ENCODE measurements at places on chromosomes 12 and 14.

- no peak for DNase-seq
These were observed 361.1 kb upstream of the CLEC14A start for GRCh38 chr14:38616959-38617358.

GRCh38 chr14:89060191-89060590 lies 235.7 kb downstream of the TTC8 start:
- no peak for DNase-seq

DNA sequence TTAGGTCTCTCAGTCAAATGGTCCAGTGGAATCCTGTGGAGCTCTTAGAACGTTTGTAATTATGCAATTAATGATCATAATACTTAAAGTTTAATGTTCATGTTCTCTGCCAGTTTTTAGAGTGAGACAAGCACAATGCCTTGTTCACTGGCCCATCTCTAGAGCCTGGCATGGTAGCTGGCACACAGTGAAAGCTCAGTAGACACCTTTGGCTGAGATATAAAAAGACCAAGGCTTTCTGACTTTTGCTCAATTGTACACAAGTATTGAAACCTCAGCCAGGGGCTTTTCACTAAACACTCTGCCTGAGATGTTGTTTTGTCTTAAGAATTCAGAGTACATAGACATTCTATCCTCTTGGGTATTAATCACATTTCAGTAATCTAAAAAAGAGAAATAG lies 241.8 kb upstream of the ATP2B1 start:
- peak; percentile 28 for DNase-seq

- DNase-seq, result no peak
These were observed 241.7 kb downstream of the DPF3 start for GRCh38 chr14:72652179-72652578.

DNA sequence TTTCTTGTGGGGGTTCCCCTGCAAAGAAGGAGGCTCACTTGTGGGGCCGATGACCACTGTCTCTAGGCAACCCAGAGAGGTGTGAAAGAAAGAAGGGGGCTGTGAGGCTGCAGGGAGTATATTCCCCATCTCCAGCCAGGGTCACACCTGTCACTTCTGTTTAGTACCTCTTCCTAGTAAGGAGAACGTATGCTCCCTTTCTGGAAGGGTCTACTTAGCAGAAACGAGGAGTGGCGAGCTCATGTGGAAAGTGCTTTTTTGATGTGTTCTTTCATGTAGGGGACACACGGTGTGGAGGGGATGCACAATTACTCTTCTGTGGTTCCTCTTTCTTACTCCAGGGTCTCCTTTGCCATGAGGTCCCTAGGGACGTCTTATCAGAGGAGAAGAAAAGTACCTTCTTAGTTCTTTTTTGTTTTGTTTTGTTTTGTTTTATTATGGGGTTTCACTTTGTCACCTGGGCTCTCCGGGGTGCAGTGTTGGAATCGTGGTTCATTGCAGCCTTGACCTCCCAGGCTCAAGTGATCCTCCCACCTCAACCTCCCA lies 58.3 kb downstream of the PRKCH start:
- no peak for DNase-seq

DNA sequence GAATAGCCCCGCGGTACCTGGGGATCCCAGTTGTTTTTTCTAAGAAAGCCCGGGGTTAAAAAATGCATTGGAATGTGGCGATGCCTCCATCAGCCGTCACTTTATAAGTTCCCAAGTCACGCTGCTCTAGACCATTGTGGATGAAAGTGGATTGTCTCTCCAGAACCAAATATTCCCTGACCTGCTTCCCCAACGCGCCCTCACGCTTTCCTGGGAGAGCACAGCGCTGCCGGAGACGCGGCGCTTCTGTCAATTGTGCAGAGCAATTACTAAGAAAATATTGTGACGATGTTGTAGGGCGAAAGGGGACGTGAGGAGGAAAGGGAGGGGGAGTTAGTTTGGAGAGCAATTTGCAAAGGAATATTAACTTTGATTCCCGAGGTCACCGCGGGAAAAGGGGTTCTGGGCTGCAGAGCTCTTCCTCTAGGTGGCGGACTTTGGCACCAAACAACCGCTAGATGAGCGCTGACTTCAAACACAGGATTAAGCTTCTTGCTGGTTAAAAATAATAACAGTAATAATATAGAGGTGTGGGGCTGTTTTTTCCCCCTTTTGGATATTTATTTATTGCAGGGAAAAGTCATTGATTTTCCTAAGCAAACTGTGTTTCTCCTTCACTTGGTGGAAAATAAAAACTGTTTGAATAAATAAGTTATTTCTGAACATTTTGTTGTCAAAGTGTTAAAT lies 9.6 kb upstream of the FOXG1 start:
- DNase-seq, result peak; percentile 22

GRCh38 chr14:21084998-21085853 lies 13.2 kb downstream of the ZNF219 start:
- no peak for DNase-seq

GRCh38 chr12:1205512-1206060 lies 214.6 kb downstream of the ERC1 start:
- no peak for DNase-seq

GRCh38 chr14:29629839-29630238 lies 297.8 kb downstream of the PRKD1 start:
- no peak for DNase-seq

DNA sequence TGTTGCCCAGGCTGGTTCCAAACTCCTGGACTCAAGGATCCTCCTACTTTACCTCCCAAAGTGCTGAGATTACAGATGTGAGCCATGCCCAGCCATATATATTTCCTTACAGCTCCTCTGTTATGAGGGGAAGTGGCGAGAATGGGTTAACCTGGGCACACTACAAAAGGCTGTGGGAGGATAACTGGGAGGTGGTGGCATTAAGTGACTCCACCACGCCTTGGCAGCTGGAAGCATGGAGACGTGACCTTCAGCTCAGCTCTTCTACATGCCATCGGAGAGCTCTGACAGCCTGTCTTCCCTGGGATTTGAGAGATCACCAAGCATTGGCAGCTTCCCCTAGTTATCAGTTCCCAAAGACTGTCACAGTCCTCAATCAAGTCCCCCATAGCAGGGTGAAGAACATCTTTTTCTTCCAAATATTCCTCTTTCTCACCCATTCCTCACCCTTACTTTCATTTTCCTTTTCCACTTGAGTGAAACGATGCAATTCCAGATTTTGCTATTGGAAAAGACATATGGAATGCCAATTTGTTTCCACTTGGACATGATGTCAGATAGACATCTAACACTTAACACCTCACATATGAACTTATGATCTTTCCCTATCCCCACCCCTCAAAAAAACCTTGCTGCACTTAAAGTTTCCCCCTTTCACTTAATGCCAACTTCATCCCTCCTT lies 48.5 kb downstream of the PHLDA1 start:
- no peak for DNase-seq

DNA sequence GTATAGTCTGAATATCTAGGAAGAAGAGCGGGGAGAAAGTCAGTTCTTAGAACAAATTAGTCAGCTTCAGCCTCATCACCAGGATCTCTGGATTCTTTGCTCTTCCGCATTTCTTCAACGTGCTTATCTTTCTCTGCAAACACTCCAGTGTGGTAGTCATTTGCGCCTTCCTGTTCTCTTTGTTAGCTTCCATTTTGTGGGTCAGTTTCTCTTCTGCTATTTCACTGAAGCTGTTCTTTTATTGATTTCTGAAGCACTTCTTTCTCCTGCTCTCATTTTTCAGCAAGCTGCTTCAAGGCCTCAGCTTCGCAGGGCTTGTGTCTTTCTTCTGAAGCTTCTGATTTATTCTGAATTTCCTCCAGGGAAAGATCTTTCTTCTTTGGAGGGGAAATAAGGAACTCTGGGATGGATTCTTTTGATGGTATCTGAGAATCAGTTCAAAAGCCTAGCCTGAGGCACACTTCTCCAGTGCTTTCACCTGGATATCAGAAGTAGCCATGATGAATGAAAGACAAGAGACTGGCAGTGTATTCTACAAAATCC lies 13.5 kb downstream of the AMN1 start:
- DNase-seq, result no peak

GRCh38 chr14:72610831-72611200 lies 283.1 kb downstream of the DPF3 start:
- no peak for DNase-seq

All from activated CD4-positive, alpha-beta T cell treated with anti-CD3 and anti-CD28 coated beads, Interleukin-2, Interleukin-6, amounts not matched to agents 100 ng/mL and 50 ng/mL, durations not matched to agents 16 hours and 8 hours (primary cell).